CD14-positive monocyte (primary cell): ENCODE measurements at places on chromosomes 3 and 15.

- DNase-seq: no peak
These were observed 39.6 kb downstream of the SEMA6D start for GRCh38 chr15:47756872-47757271.

DNA sequence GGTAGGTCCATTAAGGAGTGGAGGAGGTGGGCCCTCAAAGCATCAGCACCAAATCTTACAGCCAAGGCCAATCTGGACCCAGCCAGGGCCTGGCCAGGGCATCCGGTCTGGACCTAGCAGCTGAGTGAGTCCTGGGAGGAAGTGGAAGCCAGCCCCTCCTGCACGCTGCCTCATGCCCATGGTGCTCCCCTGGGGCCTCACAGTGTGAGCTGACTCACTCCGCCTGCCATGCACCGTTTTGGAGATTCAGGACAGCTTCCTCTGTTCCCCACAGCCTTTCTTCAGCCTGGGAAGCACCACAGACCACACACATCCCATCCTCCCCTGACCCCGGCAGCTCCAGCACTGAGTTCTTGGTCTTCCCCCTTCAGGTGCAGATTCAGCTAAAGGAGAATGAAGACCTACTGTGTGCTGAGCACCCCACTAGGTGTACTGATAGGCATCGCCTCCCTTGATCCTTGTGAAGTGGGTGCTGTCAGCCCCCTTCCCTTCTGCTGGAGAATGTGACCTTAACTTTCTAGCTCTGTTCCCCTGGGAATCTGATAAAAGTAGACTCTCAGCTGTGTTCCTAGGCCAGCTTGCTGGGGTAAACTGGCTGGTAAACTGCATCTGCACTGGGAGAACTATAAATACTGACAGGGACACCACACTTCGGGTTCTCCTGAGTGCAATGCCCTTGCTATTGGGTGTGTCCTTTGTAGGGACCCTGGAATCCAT is 36.8 kb upstream of the SEC13 start:
- DNase-seq: peak; percentile 14

- DNase-seq: no peak
These were observed 256.1 kb downstream of the PLCL2 start for GRCh38 chr3:17140670-17141505.

- DNase-seq: no peak
These were observed 88.8 kb downstream of the EPHB1 start for GRCh38 chr3:134883697-134884385.

- DNase-seq: no peak
These were observed 48.0 kb upstream of the FBN1 start for GRCh38 chr15:48693484-48693883.

DNA sequence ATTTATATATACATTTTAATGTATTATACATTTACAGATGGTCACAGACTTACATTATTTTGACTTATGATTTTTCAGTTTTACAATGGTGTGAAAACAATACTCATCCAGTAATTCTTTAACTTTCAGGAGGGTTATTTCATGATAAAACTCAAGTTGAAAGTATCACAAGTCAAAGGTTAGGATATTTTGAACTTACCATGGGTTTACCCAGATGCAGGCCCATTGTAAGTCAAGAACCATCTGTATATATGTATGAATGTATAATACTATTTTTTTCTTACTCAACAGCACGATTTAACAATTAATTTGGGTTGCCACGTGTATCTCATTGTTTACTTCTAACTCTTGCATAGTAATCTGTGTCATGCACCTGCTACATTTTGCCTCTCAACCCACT is 1002.0 kb downstream of the OTOL1 start:
- DNase-seq: no peak

DNA sequence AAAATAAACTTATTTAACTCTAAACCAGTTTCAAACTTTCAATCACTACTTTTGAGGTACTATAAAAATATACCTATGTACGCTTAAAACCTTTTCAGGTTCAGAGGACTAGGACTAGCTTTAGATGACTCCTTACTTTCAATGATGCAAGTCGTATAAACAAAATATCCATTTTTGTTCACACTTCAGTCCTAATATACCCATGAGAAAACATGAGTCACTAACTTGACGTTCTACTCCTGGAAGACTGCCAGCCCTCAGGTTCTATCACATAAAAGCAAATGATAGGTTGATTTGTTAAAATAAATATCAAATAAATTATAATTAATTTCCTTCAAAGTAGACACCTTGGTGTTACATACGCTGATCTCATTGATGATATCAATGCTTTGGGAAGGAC is 10.6 kb upstream of the P3H2 start:
- no peak for DNase-seq

DNA sequence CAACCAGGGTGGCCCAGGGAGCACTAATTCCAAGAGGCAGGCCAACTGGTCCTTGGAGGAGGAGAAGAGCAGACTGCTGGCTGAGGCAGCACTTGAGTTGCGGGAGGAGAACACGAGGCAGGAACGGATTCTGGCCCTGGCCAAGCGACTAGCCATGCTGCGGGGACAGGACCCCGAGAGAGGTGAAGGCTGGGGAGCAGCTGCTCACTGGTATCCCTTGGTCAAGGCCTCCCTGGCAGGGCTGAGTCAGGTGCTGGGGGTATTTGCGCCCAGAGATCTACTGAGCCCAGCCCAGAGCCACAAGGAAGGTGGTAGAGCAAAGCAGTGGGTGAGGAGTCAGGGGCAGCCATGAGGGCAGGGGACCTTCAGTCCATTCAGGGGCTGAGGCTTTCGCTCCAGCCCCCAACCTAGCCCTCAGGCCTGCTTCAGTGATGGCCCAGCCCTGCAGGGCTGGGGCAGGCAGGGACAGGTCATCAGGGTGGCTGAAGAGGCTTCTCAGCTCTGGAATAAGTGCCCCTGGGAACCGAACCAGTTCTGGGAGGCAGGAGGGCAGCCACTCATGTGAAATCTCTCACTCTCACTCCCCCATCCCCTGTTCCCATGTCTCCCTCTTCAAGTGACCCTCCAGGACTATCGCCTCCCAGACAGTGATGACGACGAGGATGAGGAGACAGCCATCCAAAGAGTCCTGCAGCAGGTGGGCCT is 5.6 kb upstream of the DNAJC17 start:
- DNase-seq: no peak

- DNase-seq: no peak
These were observed 79.7 kb upstream of the MRPL3 start for GRCh38 chr3:131582438-131582837.

- DNase-seq: no peak
These were observed 31.1 kb downstream of the PTPN23 start for GRCh38 chr3:47411696-47412452.
